ENCODE measurements at places on chromosomes 2 and 18.

GRCh38 chr18:45012286-45012685 is 331.6 kb downstream of the SETBP1 start:
- no peak for DNase-seq

DNA sequence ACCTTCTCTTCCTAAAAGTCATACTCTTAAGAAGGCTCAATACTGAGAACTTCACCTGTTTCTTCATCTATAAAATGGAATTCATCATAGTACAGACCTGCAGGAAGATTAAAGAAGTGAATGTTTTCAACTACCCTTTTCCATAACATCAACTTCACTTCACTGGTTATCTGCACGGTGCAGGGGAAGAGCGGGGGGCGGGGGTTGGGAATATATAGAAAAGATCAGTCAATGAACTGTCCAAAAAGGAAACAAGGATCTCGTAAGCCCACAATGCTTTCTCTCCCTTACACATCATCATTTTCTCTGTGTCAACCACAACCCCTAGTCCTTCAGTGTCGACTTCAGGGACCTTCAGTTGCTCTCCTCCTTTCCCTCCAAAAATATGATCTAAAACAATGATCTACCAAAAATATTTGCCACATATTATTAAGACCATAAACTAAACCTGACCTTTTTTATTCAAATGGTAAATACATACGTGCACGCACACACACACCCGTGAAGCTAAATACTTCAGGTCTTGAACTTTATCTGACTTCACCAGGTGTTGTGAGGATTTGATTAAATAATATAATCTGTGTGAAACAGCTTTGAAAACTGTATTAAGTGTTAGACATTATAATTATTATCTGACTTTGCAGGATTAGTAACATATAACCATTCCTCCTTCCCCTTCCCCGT is 4.9 kb downstream of the MBOAT2 start:
- no peak for DNase-seq

GRCh38 chr2:16559278-16560067 is 106.2 kb downstream of the CYRIA start:
- DNase-seq: no peak

DNA sequence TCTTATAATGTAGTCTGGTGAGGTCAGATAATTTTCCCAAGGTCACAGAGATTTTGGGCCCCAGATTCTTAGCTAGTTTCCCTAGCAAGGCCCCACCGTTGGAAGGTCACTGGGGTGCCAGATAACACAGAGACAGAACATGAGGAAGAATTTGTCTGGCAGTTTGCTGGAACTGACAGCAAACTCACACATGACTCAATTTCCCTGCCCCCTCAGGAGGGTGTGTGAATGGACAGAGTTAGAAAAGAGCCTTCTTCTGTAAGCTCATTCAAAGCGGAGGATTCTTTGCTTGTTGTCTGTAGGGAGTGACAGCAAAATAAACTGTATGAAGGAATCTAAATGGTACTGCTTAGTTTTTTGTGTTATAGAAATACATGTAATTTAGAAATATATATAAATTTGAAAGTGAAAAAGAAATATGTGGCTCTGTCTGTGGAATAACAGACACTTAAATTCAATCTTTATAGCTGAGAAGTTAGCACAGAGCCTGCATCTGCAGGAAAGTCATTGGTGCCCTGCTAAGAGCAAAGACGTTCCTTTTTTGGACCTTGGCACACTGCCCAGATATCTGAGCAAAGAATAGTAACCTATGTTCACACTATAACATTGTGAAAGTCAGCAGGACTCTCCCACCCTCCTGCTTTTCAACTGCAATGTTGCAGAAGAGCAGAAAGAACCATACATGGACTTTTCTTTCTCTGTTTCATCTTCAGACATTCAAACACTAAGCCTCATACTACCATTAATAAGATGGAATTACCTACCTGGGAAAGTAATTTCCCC is 2.1 kb downstream of the MDH1 start:
- no peak for DNase-seq

DNA sequence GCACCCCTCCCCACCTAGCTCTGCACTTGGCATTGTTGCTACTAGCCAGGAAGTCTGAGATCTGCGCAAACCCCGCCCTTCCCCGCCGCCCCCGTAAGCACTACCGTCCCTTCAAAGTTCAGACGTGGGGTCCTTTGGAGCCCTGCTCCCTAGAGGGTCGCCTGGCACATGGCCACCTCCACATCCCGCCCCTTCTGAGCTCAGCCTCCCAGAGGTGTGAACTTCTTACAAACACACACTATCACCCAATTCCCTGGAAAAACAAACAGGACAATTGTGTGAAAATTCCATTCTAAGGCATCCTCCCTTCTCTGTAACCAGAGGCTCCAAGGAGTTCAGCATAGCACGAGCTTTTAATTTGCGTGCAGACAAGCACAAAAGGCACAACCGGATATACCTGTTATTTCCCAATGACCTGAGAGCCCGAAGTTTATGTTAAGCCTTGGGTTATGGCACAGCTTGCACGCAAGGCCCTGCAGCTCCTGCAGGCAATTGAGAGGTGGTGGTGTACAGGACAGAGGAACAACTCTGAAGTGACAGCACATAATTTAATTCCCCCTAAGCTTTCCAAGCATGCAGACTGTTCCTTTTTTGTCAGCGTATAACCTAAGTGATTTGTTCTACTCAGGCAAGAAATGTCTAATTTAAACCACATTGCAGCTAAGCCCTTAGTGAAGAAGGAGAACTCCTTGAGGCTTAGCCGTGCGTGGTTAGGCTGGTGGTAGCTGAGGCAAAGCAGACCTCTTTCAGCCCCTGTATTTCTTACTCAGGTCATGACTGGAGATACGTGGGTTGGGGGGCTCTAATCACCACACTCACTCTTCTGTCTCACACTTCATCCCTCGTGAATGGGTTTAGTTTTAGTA is 20.3 kb upstream of the CYP1B1 start:
- DNase-seq: peak; percentile 58

- DNase-seq: no peak
These were observed 2.3 kb downstream of the KIF5C start for GRCh38 chr2:148877403-148877740.

GRCh38 chr2:115609978-115610377 is 1167.5 kb downstream of the DPP10 start:
- DNase-seq: no peak

DNA sequence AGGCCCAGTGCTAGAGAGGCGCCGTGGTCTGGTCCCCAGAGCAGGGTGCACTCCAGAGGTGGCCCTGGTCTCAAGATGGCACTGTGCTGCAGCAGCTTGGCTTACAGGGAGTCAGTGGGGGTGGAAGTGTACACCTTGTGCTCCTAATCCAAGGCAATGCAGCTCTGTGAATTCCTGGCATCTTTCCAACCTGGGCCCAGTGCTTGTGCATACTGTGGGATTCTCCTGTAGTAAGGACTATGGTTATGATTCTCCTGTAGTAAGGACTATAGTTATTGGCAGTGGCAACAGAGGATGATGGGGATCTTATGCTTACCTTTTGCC is 616.7 kb upstream of the REG3G start:
- no peak for DNase-seq

DNA sequence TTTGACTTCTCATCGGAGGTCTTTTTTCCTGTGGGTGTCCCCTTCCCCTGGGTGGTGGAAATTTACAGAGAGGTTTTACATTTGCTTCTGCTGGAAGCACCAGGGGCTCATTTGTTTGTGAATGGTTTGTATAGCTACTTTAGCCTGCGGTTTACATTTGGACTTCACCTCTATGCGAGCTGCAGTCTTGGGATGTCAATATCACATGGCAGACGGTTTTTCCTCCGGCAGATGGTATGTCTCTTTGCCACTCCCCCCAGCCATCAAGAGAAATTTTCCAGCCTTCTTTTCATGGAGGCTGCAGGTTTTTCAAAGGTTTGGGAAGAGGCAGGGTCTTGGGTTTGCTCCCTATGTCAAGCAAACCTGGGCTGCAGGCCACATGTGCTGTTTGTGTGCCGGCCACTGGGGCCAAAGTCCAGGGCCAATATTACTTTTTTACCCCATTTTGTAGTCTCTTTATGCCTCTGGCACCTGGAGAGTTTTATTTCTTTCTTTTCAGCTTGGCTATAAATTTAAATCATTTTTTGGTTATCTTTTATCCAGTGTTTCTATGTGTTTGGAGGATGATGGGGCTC is 23.9 kb upstream of the BOD1L2 start:
- no peak for DNase-seq

- DNase-seq: no peak
These were observed 16.6 kb downstream of the MALT1 start for GRCh38 chr18:58687871-58688308.

- no peak for DNase-seq
These were observed 1011.3 kb upstream of the CELF4 start for GRCh38 chr18:38576916-38577315.

GRCh38 chr2:74566754-74567085 is 12.2 kb downstream of the DOK1 start:
- peak; percentile 75 for DNase-seq

- DNase-seq: no peak
These were observed 162.0 kb downstream of the SPP2 start for GRCh38 chr2:234212534-234212933.

- DNase-seq: no peak
These were observed 129.9 kb downstream of the PIEZO2 start for GRCh38 chr18:11019295-11020105.

DNA sequence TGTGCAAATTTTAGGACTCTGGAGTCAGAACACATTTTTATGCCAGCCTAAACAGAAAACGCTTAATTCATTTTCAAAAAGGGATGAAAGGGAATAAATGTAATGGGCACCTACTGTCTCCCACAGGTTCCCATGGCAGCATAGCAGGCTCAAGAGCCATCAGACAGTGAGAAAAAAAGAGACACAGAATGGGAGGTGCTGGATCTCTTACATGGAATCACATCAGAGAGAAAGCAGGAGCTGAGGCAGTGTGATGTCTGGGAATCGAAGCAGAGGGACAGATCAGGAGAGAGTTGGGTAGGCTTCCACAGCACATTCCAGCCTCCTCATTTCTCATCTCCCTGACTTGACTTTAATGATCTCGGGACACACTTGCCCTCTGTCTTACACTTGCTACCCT is 684.3 kb downstream of the KCNJ3 start:
- no peak for DNase-seq

GRCh38 chr2:151783133-151783520 is 45.1 kb downstream of the ARL5A start:
- DNase-seq: no peak

GRCh38 chr2:231646476-231646875 is 53.8 kb downstream of the TEX44 start:
- no peak for DNase-seq

DNA sequence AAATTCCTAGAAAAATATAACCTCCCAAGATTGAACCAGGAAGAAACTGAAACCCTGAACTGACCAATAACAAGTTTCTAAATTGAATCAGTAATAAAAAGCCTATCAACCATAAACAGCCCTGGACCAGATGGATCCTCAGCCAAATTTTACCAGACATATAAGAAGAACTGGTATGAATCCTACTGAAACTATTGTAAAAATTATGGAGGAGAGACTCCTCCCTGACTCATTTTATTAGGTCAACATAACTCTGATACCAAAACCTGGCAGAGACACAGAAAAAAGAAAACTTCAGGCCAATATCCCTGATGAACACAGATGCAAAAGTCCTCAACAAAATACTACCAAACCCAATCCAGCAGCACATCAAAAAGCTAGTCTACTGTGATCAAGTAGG is 11.3 kb downstream of the NT5C1B start:
- DNase-seq: peak; percentile 34

- DNase-seq: no peak
These were observed 1.7 kb upstream of the CNDP1 start for GRCh38 chr18:74532511-74533025.

- DNase-seq: no peak
These were observed 17.1 kb downstream of the FAM110C start for GRCh38 chr2:29253-29652.

DNA sequence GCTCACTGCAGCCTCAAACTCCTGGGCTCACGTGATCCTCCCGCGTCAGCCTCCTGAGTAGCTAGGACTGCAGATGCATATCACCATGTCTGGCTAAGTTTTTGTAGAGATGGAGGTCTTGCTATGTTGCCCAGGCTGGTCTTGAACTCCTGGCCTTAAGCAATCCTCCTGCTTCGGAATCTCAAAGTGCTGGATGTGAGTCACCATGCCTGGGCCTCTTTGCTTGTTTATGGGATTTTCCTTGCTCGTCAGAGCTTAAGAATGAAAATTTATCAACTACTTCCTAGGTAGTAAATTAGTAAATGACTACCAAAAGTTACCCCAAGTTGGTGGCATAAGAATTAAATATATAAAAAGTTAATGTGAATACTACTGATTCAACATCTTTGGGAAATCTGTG is 51.0 kb downstream of the ACTR3 start:
- peak; percentile 59 for DNase-seq

DNA sequence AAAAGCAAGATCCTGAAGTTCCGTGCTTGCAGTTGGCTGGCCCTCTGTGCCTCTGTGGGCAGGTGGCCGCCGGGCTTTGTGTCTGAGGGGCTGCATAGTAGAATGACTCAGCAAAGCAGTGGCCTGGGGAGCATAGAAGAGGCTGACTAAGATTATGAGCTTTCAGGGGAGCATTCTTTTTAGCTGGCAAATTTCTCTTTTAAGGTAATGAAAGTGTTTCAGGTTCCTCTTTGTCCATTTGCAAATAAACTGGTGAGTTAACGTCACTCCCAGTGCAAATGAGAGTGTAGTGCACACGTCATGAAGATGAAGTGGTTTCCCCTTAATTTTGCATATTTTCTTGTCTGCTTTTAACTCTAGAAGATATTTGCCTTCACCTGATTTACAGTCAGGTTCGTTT is 98.6 kb downstream of the BCL2L11 start:
- peak; percentile 12 for DNase-seq

DNA sequence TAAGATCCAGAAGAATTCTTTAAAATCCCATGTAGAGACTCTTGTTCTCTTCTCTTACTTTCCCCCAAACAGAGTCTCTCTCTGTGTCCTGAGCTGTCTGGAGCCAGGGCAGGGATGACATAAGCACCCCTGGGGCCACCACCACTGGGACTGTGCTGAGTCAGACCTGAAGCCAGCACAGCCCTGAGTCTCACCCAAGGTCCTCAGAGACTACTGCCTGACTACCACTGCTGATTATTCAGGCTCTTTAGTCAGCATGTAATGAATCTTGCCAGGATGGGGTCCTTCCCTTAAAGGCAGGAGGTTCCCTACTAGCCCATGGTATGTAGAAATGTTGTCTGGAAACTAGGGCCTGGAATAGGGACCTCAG is 34.9 kb upstream of the DYNC1I2 start:
- no peak for DNase-seq

DNA sequence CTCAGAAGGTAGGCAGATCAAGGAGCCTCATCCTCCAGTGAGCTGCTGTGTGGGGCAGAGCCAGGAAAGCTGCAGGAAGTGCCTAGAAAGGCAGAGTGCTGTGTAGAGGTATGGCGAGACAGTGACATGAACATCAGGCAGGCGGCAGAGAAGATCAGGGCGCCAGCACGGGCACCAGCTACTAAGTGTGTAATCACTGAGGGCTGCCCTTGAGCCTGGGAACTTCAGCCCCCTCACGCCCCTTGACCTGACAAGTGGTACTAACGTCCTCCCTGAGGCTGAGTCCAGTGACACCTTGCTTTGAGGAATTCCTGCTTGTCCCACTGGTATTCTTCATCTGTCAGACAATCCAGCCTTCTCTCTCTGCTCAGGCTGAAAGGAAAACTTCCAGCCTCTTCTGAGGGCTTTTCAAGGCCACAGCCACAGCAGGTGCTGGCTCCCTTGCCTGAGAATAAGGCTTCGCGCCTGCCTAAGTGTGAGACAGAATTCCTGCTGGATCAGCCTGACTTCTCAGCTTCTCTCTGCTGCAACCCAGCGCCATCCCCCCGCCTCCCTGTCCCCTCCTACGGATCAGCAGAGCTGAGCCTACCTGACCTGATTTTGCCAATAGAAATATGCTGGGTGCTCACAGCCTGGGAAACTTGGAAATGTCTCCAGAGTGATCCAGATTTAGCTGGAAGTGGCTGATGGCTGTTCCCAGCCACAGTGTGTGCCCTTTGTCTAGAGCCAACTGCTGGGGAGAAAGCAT is 148.0 kb downstream of the SMAD7 start:
- DNase-seq: no peak

Data from IMR-90 (cell line).